Adipocyte (in vitro differentiated cells): ENCODE measurements at places on chromosomes 1 and 21.

- DNase-seq: no peak
Observed at GRCh38 chr1:176896216-176896615, 268.3 kb downstream of the ASTN1 start.

- no peak for DNase-seq
Observed at GRCh38 chr1:104358086-104358485, 608.4 kb downstream of the AMY1C start.

DNA sequence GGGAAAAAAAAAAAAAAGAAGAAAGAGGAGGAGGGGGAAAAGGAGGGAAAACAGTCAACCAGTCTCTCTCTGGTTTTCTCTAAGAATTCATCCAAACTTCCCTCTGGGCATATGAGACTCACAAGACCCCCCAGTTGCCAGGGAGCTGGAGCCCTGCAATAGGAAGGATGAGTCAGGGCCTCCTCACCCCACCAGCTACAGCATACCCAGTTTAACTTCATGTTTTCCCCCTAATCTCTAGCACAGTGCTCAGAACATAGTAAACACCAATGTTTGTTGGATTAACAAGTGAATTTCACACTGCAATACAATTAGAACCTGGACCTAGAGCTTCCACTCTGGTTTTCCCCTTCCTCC lies 7.8 kb downstream of the F11R start:
- DNase-seq: no peak

DNA sequence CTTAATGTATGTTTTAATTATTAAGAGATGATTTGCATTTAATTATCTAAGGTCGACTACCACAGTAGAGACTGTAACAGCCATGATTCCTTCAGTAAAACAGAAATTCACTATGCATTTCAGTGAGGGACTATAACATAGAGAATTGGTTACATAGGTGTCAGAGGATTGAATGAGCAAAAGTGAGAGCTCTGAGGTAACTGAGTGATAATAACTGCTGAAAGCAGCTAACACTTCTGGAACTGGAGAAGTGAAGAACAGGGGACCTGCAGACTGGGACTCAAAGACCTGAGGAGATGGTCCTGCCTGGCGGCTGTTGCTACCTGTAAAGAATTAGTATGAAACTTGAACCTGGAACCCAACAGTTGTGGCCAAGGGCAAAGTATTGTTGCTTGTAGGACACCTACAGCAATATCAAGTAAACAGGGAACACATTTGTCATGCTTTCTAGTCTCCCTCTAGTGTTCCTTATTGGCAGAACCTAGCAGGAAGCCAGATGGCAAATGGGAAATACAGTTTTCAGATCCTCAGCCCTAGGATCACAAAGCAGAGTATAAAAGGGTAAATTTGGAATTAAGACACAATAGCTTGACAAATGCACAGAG lies 110.6 kb downstream of the HS2ST1 start:
- DNase-seq: peak; percentile 59

GRCh38 chr1:1290238-1290731 lies 10.0 kb downstream of the SCNN1D start:
- DNase-seq: peak; percentile 52

- no peak for DNase-seq
Observed at GRCh38 chr21:39115576-39116235, 67.5 kb downstream of the PSMG1 start.
